ENCODE measurements at places on chromosomes 7 and 10.

GRCh38 chr7:135181261-135181928 lies 10.9 kb upstream of the CYREN start:
- no peak for DNase-seq

DNA sequence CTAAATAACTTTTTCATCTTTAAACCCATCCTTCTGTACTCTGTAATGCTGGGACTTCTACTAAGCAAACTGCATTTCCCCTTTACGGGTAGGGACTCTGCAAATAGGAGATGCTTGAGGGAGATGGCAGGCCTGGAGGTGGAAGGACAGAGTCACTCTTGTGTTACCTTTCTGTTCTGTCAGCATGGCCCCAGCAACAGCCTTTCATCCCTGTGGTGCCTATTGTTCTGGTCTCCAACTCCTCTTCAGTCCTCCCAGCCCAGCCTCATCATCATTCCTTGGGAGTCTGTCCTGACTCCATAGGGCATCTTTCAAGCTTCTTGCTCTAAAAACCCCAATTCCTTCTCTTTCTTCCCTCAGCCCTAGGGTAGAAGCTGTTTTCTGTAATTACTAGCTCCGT lies 230.0 kb downstream of the SNX13 start:
- peak; percentile 47 for DNase-seq

DNA sequence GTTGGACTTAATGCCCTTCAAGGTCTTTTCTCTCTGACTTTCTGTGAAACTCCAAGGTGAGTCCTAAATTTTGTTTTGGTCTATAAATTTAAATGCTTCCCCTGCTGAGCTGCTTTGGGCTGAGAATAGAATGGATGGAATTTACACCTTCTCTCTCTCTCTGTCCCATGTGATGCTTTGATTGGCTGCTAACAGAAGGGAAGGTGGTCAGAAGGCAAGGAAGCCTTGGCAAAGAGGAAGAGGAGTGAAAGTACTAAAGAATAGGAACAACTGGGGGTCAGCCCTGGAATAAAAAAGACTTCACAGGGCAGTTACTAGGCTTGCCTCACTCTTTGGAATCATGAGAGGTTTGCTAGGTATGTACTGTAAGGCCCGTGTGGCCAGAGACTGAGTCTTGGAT lies 260.2 kb downstream of the AUTS2 start:
- DNase-seq, result peak; percentile 73

DNA sequence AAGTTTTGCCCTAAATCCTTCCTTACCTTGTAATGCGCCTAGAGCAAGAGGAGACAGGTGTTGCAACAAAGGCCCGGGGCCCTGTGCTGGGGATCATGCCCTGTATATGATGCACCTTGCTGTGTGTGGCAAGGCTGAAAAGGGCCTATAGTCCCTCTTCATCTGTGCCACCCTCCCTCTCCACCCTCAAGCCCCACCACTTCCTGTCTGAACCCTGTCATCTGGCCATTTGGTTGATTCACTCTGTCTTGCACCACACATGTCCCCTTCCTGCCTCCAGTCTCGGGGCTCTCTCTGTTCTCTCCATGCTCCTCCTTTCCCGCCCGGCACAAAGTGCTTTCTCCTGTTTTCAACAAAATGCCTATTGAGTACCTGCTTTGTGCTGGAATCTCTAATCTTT lies 11.5 kb upstream of the MALSU1 start:
- DNase-seq, result no peak

- DNase-seq, result no peak
Measured at GRCh38 chr10:34405611-34406462, 409.3 kb downstream of the PARD3 start.

DNA sequence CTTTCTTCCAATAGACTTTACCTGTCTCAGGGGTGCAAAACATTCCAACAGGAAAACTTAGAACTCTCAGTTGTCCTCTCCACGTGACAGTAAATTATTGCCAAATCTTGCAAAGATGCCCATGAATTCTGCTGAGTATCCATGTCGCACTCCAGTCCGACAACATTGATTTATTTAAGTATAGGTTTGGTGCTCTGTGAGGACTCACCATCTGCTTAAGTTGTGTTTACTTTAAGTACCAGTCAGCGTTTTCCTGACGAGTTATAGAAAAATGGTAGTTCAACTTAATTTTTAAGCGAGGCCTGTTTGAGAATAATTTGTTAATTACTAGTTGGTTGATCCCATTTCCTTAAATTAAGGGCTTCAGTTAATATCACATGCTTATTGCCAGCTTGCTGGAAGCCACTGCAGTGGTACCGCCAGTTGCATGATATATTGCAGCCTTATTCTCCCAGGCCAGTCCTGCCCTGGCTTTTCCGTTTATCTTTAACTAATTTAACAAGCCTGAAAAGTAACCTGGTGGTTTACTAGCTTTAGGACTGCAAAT lies 27.8 kb downstream of the CREB5 start:
- no peak for DNase-seq

DNA sequence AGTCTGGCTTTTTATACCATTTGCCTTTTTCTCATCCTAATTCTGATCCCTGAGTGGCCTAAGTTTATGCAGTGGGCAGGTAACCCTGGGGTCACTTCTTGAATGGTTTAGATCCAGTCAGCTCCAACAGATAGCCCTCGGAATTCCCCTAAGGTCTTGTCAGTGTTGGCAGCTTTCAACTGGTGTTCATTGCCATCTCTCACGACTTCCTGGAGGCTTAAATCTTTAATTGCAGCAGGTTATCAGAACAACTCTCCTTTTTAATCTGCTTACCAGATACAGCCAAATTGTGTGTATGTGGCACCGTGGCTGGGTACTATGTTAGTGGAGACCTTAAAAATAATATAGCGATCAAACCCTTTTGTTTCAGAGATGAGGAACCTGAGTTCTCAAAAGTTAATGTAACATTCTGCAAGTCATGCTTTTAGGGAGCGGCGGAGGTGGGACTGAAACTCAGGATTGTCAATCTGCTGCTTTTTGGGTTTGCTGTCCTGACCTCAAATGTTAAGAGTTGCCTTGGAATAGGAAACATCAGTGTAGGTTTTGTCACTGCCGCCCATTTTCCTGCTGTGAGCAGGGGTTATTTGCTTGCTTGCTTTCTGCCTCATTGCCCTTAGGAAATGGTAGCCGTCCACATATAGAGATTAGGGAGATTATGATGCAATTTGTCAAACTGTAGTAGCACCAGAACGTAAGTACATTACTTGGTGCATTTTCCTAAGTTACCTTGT lies 818 bp downstream of the DLD start:
- DNase-seq, result no peak

- no peak for DNase-seq
Measured at GRCh38 chr7:76411626-76412025, 2.1 kb upstream of the SSC4D start.

DNA sequence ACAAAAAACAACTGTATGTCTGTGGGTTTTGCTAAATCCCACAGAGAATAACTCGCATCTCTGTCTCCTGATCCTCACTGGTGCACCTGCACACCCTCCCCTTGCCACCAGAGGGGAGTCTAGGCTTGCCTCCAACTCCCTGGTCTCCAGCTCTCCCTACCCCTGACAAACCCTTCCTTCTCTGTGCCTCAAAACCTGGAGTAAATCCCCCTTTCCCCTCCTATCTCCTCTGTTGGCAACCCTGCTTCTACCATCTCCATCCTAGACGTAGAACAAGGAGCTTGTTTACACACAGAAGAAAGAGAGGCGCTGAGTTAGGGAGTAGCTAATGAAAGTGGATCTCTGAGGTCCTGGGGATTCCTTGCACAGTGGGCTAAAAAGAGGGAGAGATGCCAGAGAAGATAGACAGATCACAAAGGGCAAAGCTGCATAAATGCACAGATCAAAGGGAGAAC lies 6.0 kb downstream of the MBLAC1 start:
- peak; percentile 90 for DNase-seq
